ENCODE measurements at places on chromosomes 16 and 17.

GRCh38 chr16:951660-952301 lies 19.0 kb downstream of the LMF1 start:
- DNase-seq: no peak

GRCh38 chr17:4407216-4407615 lies 26.5 kb upstream of the SPNS3 start:
- DNase-seq: no peak

GRCh38 chr17:76640550-76641380 lies 2.8 kb downstream of the ST6GALNAC1 start:
- no peak for DNase-seq

DNA sequence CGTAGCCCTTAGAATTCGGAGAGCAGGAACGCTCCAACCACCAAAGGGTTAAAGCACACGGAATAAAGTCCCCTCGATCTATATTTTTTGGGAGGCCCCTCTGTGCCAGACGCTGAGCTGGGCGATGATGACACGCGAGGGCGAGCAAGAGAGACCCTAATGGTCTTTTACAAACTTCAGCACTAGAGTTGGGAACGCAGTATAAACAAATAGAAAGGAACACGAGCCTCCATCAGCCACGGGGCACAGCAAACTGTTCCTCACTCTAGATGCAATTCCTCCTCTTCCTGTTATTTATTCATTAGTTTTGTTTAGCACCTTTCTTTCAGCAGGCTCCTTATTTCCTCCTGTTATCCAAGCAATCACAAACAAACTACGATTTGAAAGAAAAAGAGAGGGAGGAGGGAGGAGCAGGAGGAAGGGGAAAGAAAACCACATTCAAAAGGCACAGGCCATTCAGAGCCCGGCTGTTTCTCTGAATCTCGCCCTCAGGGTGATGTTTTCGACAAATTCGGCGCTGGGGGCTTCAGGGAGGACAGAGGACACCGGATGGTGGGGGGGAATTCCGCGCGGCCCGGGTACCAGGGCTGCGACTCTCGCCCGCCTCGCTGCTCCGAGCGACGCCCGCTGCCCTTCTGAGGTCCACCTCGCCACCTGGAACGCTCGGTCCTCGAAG lies 1.6 kb downstream of the TOX3 start:
- DNase-seq: peak; percentile 2

GRCh38 chr16:19853132-19853741 lies 31.4 kb downstream of the GPRC5B start:
- DNase-seq: no peak

GRCh38 chr17:63540590-63540989 lies 9.7 kb upstream of the DCAF7 start:
- no peak for DNase-seq

- peak; percentile 58 for DNase-seq
These were observed 2.5 kb downstream of the P2RX1 start for GRCh38 chr17:3913531-3914311.

GRCh38 chr17:57612202-57613071 lies 132.7 kb downstream of the CCDC182 start:
- no peak for DNase-seq

GRCh38 chr17:2150806-2151205 lies 95.9 kb downstream of the HIC1 start:
- no peak for DNase-seq

- no peak for DNase-seq
These were observed 1.1 kb downstream of the PRSS22 start for GRCh38 chr16:2856686-2857450.

DNA sequence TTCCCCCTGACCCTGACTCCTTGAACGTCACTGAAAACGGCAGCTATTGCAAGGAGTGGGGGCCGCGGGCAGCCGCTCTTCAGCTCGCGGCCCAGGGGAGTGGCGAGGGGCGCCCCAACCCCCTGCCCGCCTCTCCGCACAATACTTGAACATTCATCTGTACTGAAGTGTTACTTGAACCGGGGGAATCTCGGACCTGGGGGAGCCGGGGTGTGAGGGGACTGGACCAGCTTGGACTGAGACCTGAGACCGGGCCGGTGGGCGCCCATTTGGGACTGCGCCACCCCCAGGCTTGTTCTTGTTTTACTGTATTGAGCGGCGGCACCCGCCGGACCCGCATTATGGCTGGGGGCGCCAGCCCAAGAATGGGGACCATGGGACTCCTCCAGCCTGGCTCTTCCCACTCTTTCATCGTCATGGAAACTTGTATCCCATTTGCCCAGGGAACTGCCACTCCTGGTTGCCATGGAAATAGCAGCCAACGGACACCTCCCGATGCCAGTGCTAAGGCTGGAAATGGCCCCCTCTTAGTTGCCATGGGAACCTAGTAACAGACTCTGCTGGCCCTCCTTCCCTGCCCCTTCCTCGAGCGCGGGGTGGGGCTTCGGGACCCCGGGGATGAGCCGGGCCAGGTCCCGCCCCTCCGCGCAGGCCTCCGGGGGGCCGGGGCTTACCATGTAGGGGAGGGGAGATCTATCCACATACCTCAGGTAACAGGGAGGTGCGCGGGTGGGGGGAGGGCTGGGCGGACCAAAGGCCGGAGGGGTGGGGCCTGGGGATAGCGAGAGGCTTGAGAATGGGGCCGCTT lies 805 bp upstream of the ORAI3 start:
- DNase-seq: peak; percentile 98

- no peak for DNase-seq
These were observed 2.3 kb upstream of the UBALD2 start for GRCh38 chr17:76262732-76263344.

GRCh38 chr16:30357085-30357714 lies 2.1 kb upstream of the CD2BP2 start:
- no peak for DNase-seq

DNA sequence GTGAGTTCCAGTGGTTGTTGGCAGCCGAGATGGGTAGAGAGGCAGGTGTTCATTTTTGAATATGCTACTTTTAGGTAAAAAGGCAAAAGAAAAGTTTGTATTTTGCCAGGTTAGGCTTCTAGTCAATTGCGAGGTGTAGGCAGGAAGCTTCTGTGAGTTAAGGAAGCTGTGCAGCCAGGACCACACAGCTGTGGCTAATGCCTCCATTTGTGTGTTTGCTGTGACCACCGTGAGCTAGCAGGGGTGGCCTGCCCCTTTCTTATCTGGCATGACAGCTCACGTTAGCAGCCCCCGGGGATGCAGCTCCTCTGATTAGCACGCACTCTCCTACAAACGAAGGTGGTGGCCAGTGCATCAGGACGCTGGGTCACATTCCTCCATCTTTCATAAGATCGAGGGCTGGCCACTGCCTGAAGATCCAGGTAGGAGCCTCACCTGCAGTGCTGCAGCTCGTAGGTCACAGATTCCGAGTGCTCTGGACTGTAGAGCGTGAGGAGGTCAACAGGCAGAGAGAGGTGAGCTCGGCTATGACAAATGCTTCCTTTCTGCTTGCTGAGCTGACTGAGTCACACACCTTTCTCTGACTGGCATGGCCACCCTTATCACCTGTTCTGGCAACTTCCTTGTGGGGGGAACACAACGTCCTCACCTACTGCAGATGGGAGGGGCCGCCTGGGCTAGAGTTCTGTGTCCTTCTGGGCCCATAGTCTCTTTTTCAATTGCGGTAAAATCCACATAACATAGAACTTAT lies 244.4 kb downstream of the HS3ST3B1 start:
- no peak for DNase-seq

- DNase-seq: no peak
These were observed 5.6 kb downstream of the FAM171A2 start for GRCh38 chr17:44358066-44358465.

- no peak for DNase-seq
These were observed 656.4 kb upstream of the CDH8 start for GRCh38 chr16:62692685-62693084.

- DNase-seq: no peak
These were observed 19.3 kb downstream of the CD2BP2 start for GRCh38 chr16:30335598-30336474.

DNA sequence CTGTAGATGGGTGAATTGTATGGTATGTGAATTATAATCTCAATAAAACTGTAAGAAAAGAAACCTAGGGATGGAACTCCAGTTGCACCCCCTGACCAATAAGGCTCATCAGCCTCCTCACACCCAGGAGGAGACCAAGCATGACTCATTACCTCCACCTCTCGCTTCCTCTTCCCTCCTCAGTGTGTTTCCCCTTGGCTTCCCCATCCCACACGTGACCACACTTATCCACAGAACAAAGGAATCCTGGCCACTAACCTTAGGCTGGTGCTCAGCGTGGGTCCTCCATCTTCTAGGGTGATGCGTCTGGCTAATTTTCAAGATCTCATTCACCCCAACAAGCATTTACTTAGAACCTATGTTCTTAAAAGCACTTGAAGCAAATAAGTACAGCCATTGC lies 36.2 kb upstream of the MAP3K14 start:
- no peak for DNase-seq

- no peak for DNase-seq
These were observed 8.9 kb upstream of the TMEM220 start for GRCh38 chr17:10738521-10739258.

DNA sequence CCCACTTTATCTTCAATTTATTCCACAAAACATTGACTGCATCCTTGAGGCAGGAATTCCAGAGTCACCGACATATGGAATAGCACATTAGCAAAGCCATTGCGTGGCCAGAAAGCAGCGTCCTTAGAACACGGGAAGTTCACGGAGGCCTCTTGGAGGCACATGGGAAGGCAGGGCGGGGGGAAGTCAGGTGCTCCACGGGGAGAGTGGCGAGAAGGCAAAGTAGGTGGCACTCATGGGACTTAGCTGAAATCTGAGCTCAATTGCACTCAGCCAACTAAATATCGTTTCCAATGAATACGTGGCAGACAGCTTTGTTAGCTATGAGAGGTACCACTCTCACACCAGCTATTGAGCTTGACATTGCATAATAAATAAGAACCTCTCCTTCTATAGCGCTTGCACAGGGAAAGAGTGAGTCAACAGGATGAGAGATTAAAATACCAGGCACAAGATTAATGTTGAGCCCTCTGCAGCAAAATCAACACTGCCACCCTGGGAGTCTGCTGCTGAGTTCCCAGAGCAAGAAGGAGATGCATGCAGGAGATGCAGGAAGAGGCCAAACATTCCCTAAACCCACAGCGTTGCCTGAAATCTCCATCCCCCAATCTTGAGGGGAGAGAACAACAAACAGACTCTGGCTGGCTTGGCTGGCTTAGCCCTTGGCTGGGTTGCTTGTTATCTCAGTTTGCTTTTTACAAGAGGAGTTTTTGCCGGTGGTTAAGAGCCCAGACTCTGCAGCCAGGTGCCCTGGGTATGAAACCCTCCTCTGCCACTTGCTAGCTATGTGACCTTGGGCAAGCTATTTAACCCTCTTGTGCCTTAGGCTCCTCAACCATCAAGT lies 28.8 kb downstream of the ABCC12 start:
- DNase-seq: peak; percentile 98

DNA sequence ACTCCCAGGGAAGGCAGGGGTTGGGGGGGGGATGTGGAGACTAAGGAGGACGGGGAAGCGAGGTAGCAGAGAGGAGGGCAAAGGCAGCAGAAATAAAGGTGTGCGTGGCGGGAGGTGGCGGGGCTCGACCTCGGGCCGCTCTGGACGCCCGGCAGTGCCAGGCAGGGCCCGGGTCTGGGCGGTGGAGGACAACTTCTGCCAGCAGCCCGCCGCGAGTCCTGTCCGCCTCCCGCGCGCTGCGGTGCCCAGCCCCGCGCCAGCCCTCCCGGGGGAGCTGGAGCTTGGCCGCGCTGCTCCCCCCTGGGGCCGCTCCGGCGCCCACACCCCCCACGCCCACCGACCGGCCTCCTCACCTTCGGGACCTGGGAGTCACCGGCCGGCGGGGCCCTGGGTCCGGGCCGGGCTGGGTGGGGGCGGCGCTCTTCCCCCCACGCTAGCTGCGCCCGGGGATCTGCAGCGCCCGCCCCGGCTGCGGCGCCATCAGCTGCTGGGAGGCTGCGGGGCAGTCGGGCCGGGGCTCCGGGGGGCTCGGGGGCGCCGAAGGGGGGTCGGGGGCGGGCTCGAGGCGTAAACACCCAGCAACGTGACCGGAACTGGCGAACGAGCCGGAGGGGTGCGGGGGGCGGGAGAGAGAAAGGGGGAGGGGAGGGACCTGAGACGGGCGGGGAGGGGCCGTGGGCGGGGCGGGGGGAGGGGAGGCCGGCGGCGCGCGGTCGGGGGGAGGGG lies at the start of gene CCDC92B:
CCDC92B (minus strand) TSS at position 595 of the 726 bp plus-strand sequence. CDS start 14,507 bp downstream, outside the sequence.
- no peak for DNase-seq

GRCh38 chr16:28863929-28864793 lies 518 bp downstream of the SH2B1 start:
- DNase-seq: peak; percentile 48

DNA sequence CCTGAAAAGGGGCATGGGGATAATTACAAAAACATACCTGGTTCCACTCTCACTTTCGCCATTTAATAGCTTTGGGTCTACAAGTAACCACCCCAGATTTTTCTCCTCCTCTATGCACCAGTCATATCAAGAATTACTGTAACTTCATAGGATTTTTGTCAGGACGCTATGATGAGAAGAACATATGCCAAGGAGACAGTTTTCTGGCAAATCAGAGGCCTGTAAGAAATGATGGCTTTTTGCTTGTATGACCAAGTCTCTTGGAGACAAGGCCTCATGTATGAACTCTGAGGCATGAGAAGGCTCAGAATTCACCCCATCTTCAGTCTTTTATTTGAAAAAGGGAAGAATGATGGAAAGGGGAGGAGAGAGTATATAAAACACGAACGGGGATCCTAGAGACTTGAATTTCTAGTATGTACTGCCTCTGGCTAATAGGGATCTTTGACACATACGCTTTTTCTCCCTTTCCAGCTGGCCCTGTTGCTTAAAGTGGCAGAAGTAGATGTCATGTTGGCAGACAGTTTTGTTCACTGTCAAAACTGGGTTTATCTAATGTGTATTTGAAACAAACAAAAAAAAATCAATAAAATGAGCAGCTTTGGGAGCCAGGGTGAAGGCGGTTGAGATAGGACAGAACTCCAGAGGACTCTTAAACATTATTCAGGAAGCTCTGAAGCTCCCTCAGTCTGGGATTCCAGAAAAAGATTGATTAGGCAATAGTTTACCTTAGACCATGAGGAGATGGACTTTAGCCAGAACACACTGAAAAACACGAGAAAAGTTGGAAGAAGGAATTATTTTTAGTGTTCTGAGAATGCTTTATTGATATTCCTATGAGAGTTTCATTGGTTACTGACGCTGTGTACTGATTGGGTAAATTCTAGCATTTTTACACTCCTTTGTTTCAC lies 656.6 kb downstream of the WWOX start:
- DNase-seq: no peak

GRCh38 chr16:48335961-48336360 lies 49.3 kb downstream of the SIAH1 start:
- peak; percentile 71 for DNase-seq

GRCh38 chr17:4583206-4583605 lies 1.1 kb upstream of the SMTNL2 start:
- no peak for DNase-seq

GRCh38 chr17:77631307-77631706 lies 327.2 kb upstream of the TNRC6C start:
- DNase-seq: no peak

DNA sequence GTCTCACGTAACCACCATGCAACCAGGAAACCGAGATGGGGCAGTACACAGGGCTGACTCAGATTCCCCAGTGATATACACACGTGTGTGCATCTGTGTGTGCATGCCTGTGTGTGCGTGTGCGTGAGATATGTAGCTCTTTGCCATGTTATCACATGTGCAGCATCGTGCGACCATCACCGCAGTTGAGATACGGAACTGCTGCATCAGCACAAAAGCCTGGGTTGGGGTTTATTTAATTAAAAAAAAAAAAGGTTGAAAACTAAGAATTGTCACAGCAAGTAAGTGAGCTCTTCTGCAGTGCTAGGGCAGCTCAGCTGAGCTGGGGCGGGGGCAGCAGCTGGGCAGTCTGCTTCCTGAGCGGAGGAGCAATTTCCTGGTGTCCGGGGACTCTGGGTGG lies 152.5 kb downstream of the RBFOX3 start:
- no peak for DNase-seq

GRCh38 chr17:51079049-51079448 lies 41.6 kb downstream of the SPAG9 start:
- peak; percentile 51 for DNase-seq

All from astrocyte of the spinal cord (primary cell).